Right ventricle myocardium inferior (tissue), 1 donor: ENCODE measurements at places on chromosomes 12 and 14. TPM values are rescaled to one million over a fixed set of nuclear protein-coding genes. Genes with fewer than 3 reads are reported as not detected.

GRCh38 chr12:56905852-56906251, 28.4 kb downstream of the SDR9C7 start:
- DNase-seq = no peak

DNA sequence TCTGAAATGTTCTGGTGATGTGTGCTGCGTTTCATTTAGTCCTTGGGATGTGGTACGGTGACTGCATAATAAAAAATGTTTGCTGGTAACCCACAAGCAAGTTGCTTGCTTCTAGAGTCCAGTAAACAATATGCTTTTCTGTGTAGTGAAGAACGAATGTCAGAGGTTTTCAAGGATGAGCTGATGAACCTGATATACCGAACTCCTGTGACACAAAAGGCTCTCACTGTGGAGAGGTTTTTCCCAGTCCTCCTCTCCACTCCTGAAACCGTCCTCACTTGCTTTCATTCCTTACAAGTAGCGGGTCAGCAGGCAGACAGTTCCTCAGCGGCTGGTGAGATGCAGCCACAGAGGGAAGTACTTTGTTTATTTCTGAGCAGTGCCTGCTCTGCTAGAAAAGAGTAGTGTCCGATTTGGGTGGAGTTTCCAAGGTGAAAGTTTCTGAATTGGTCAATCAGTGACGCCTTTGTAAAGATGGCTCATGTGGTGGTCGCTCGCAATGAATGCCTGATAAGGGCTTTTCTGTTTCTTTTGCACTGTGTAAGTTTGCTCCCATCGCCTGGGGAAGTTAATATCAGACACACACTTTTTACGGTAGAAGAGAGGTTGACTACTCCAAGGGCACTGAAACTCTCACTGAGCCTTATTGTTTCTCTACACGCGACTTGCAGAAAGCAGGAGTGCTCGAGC, 3.0 kb downstream of the ETV6 start:
- peak; percentile 73 for DNase-seq

DNA sequence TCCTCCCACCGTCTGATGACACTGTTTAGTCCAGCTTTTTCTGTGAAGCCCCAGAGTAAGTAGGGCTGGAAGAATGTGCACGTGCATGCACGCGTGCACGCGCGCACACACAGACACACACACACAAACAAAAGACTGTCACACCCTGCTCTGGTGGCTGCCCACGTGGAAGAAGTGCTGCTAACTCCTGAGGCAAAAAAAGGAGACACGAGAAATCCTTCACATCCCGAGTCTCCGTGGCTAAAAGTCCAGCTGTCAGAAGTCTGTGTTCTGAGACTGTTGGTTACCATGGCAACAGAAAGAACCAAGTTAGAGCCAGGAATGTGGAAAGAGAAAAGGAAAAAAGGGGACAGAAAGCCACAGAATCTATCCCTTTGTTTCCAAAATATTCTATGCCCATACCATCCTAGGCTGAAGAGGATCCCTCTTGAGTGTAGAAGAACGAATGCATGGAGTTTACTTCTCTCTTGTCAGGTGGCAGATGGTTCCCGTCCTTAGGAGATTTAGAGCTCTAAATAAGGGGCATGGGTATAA, 1.6 kb upstream of the C12orf71 start:
- DNase-seq = no peak

GRCh38 chr14:105075379-105076295, 10.4 kb upstream of the GPR132 start:
- peak; percentile 86 for DNase-seq

DNA sequence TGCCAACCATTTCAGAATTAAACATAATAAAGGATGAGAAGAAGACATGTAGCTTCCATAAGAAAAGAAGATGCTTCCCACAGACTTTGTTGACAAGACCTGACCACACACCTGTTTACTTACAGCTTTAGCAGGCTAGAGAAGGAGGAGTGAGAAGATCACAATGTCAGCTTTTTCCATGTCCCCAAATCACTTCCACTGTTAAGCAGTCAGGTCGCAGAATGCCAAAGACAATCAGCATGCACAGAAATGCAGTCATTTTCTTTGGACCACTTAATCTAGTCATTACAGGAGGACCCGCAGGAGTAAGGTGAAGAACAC, 314.9 kb downstream of the SSPN start:
- no peak for DNase-seq

- DNase-seq = no peak
These were observed 696 bp downstream of the RPL36AL start for GRCh38 chr14:49619730-49620129.

The LUM gene
- 54.9 TPM for total RNA-seq
